Daoy (cell line): ENCODE measurements at places on chromosomes 6 and 20.

GRCh38 chr6:107569473-107569872 lies 79.6 kb downstream of the SOBP start:
- DNase-seq = no peak

DNA sequence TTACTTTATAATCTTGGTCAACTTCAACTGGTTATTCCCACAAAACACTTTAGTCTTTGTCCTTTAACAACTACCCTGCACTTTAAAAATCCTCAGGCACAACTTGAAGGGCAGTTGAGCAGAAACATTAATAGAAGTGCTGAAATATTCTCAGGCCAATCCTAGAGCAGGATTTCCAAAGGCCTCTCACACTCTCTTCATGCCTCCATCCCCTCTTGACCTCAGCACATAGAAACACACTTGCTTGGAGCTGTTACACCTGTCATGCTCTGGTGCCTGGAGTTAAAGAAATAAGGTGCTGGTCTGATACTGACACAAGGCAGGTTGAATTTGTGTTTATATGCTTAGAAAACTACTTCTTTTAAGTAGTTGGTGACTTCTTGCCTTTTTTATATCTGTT lies 618.8 kb upstream of the POU3F2 start:
- DNase-seq = no peak

DNA sequence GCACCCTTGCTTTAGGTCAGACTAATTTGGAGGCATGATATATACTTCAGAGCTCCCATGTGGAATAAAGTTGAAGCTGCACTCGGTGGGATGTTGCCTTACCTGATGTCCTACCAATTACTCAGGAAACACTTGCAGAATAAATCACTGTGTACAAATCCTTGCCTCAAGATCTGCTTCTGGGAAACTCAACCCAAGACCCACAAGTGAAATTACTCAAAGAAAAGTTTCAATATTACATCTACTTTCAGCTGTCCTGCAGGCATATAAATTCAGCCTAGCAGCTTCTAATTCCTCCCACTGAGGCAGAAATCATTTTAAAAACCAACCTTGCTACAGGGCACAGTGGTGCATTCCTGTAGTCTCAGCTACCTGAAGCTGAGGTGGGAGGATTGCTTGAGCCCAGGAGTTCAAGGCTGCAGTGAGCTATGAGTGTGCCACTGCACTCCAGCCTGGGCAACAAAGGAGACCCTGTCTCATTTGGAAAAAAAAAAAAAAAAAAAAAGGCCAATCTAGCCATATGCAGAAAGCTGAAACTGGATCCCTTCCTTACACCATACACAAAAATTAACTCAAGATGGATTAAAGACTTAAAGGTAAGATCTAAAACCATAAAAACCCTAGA lies 20.7 kb upstream of the DCDC2 start:
- DNase-seq = no peak

DNA sequence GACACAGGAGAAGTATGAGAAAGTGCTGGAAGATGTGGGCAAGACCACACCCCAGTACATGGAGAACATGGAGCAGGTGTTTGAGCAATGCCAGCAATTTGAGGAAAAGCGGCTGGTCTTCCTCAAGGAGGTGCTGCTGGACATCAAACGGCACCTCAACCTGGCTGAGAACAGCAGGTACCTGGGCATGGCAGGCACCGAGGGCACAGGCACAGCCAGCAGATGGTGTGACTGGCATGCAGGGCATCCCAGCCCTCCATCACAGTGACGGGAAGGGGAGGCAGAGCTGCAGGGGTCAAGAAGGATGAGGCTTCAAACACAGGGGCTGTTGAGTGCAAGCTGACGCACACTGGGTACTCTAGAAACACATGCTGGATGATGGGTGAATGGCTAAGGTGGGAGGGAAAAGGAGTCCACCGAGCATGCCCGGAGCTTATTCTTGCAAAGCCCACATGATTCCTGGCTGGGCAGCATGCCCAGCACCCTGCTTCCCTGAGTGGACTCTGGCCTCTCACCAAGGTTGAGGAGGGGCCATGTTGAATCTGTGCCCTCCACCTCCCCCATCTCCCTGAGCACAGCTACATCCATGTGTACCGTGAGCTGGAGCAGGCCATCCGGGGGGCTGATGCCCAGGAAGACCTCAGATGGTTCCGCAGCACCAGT lies 26.3 kb downstream of the SPDEF start:
- DNase-seq = no peak
